ENCODE measurements at places on chromosomes 1 and 21.

DNA sequence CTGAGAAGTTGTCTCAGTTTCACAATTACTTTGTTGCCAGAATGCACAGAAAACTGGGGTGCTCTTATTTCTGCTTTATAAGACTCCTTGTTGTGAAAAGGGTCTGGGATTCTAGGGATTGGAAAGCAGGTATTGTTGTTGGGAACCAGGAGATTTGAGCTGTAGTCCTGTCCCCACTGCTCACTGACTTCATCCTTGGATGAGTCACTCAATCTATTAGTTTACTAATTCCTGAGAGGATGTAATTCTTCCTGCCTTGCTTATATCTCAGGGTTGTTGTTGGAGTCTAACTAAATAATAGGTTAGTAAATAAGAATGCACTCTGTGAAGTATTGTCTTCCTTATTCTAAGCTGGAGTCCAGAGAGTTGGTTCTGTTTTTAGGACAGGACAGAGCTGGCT, 172.5 kb upstream of the GALNT2 start:
- no peak for DNase-seq

DNA sequence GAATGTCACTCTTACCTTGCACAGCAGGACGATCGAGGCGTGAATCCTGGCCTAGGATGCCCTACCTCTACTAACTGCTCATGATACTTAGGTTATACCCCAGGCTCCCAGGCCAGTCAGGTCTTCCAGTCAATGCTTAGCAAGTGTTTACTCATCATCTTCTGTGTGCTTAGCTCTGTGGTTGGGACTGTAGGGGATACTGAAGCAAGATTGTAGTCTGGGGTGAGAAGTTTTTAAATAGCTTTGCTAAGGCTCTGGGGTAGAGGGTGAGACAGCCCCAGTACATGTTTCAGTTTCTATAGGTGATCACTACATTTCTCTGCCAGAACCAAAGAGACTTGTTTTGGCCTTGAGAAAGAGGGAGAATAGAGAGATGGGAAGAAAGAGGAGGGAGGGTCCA, 250.8 kb upstream of the KIAA0040 start:
- DNase-seq: no peak

GRCh38 chr21:42452401-42453223, 43.4 kb downstream of the RSPH1 start:
- no peak for DNase-seq

DNA sequence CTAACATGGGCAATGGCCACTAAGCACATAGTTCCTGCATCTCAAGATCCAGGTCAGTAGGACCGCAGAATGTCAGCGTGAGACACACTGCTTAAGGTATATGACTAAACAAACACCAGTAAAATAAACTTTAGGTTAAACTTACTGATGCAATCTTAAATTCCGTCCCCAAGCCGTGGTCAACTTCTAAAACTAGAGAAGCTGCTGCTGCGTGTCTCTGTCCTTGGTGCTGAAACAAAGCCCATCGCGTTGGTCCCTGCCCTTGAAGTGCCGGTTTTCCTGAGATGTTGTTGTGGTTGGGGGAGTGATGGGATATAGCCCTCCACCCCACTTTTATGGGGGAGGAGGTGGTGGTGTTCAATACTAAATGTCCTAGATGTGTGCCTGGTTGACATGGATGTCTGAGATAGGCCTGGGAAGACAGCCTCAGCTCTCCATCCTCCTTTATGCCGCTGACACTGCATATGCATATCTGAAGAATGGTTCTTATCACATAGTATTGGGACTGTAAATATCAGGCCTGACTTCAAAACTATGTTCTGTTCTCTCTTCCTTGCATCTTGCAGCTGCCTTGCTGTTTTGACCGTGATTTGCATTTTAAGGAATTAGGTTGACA, 72.0 kb upstream of the KCNA3 start:
- peak; percentile 38 for DNase-seq

GRCh38 chr1:29900712-29901111, 664.4 kb downstream of the PTPRU start:
- no peak for DNase-seq

- peak; percentile 49 for DNase-seq
These were observed 124.3 kb downstream of the DISC1 start for GRCh38 chr1:231750818-231751362.

DNA sequence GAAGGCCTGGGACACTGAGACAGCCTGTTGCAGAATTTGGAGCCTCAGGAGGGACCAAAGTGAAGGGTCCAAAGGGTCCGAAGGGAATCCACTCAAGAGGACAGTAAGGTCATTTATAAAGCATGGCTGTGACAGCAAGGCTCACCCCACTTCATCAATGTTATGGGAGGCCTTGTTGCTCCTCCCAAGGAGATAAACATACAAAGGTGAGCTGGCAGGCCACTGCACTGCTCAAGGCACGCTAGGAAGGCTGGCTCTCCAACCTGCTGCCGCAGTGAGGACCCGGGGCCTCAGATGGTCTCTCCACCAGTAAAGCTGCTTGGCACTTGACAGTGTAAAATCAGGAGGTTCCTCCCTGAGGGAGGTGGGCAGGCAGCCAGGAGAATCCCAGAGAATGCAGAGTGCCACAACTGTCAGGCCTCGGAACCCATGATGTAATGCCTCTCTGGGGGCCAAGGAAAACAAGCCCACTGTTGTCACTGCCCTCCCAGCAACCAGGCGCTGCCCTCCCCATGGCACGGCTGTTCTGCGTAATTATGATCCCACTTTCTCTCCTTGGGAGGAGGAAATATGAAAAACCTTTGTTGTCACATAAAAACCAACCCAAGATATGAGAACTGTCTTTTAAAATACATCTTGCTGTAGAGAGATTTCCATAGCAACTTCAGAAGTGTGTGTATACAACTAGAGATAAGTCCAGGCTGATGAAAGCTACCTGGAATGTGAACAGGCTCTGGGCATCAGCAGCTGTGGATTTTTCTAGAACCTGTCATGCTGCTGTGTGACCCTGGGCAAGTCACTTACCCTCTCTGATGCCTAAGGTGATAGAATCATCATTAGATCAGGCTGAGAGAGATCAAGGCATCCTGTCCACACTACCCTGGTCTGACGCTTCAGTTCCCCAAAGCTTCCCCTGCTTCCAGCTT, 102.5 kb downstream of the KCNN3 start:
- DNase-seq: no peak
